Hepatocyte (in vitro differentiated cells): ENCODE measurements at places on chromosomes 1 and 21.

DNA sequence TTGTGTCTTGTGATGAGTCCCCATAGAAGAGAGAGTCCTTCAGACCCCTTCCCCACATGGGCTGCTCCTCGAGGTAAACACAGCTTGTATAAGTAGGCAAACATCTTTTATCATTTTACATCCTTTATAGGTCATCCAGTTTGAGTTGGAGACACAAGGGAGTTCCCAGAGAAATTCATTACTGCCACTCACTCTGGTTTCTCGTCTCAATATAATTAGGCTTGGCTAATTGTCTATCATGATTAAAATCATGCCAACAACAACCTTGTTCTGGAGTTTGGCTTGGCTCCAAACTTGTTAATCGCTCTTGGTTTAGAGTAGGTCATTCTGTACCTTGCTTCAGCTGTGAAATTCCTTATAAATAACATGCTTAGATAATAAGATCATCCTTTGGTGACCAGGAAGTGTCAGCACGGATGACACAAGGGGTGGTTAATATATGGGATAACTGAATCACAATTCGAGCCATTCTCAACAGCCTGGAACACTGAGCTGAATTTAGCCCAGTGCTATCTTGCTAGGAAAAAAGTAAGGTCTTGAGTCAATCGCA, 70.7 kb upstream of the DAB1 start:
- H3K4me1 ChIP-seq, result no peaks in the 10 kb centered on the region
- H3K4me3 ChIP-seq, result no peak overlapping the region
- no peaks in the 10 kb centered on the region for H3K36me3 ChIP-seq
- DNase-seq, result no peak

DNA sequence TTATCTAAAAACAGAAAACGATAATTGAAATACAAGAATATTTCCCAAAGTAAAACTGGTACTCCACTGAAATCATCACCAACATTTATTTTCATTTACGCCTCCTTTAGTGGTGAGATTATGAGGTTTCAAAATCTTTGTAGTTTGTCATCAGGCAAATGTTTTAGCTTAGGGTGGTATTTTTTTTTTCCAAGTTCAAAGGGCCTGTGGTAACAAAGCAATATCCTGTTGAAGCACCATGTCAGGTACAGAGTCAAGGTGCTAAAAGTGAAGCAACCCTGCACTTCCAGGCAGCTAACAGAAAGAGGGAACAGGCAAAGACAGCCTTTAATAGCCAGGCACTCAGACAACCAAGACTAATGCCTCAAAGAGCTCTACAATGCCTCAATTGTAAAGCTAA, 89.2 kb downstream of the JAK1 start:
- H3K4me1 ChIP-seq, result no peaks in the 10 kb centered on the region
- no peak for DNase-seq
- no peaks in the 10 kb centered on the region for H3K36me3 ChIP-seq
- H3K4me3 ChIP-seq, result no peak overlapping the region
- no peak overlapping the region for H3K27ac ChIP-seq

- H3K4me1 ChIP-seq, result no peaks in the 10 kb centered on the region
- H3K36me3 ChIP-seq, result no peaks in the 10 kb centered on the region
- H3K27ac ChIP-seq, result no peak overlapping the region
- H3K4me3 ChIP-seq, result no peak overlapping the region
Measured at GRCh38 chr1:71881611-71882010, 400.7 kb downstream of the NEGR1 start.

DNA sequence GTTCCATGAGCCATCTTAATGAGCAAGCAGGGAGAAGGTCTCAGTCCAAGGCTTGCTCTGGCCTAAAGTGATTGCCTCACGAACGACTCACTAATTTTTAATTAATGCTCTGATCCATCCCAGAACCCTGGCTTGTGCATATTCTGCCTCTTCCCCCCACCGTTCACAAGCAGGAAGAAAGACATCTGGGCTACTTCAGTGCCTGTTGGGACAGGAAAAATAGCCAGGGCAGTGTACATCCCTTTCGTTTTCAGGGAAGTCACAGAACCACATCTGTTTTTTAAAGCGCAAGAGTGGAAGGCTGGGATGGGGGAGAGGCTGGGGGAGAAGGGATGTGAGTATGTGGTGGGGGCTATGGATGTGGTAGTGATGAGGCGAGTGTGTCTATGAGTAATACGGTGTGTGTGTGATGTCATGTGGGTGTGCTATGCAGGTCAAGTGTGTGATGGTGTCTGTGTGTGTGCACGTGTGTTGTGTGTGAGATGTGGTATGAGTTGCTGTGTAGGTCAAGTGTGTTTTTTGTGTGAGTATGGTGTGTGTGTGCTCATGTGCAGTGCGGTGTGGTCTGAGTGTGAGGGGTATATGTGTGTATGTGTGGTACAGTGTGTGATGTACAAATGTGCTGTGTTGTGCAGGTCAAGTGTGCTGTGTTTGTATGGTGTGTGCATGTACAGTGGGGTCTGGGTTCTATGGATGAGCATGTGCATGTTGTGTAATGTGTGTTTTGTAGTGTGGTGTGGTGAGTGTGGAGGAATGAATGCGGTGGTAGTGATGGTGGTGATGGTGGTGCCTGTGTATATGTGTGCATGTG, 64.9 kb upstream of the SYT6 start:
- H3K36me3 ChIP-seq, result no peaks in the 10 kb centered on the region
- peaks cover 6% of the 10 kb centered on the region for H3K4me1 ChIP-seq
- H3K4me3 ChIP-seq, result no peak overlapping the region
- no peak overlapping the region for H3K27ac ChIP-seq

DNA sequence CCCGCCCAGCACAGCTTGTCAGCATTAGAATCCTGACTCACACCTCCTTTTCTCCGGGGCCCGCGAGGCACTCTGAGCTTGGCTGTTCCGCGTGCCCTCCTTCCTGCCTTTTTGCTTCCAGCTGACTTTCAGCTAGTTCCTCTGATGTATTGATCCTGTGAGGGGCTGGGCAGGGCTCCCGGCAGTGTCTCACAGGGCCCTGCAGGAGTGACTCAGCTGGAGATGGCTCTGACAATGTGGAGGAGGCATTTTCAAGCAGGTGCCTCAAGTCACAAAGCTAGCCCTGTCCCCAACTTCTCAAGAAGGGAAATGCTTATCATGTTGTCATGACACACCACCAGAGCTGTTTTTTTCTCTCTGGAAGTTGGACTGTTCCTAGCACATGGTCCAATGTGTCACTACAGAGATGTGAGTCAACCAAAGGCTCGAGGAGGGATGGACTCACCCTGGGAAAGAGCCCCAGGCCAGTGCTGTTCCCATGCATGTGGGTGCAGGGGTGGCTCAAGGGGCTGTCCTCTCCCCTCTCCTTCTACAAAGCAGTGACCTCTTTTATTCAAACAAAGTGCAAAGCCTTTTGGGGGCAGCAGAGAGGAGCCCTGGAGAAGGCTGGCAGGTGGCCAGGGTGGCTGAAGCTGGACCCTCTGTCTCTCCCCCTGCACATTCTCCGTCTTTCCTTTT, 30.6 kb downstream of the SYT6 start:
- peak; percentile 21 for DNase-seq
- no peaks in the 10 kb centered on the region for H3K27me3 ChIP-seq
- H3K4me1 ChIP-seq, result peaks cover 7% of the 10 kb centered on the region
